ENCODE measurements at places on chromosomes 2 and 18.
A peak's percentile ranks its signal among the peaks of the same experiment; 100 is the strongest.

GRCh38 chr2:226583715-226584114, 215.9 kb downstream of the IRS1 start:
- DNase-seq: no peak

DNA sequence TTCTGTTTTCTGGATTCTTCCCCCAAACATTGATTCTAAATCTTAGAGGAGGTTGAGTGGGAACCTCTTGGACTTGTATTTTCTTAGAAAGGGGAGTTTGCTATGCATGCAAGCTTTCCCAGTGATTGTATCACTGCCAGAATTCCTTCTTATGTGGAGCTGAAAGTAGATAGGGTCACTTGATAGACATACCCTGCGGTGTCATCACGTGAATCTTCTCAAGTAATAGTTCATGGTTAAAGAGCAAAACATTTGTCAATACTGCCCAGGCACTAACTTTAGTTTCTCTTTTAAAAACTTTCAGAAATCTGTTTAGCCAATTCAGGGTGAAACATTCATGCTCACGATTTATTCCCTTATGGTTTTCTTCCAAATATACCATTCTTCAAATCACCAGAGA, 6.4 kb downstream of the PMAIP1 start:
- DNase-seq: no peak

DNA sequence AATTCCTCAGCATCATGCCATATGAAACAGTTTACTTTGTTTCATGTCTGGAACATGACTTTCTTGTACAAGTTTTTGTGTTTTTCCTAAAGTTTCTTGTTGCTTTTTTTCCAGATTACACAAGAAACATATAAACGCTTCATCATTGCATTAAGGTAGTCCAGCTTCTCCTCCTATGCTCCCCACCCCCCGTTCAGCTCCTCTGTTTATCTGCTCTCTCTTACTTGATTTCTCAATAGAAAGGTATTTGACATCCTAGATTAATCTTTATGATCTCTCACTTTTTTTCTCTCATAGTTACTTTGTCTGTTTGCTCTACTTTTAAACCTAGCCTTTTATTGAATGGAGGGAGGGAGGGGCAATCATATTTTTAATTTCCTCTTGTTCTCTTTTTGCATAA, 25.4 kb downstream of the SLC40A1 start:
- DNase-seq: no peak

DNA sequence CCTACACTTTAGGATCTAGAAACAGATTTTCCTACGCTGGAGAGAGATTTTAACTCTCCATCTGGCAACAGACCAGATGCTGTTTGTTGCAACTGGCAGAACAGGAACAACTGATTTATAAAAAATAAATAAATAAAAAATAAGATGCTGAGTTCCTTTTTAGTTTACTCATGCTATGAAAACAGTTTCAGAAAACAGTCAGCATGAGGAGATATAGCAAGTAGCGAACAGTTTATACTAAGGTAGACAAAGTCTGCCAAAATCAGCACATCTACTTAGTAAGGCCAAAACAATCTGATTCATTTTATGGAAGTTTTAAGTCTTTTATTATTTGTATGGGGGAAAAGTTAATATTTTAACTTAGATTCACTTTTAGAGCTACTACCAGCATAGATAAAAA, 974.0 kb upstream of the CNTNAP5 start:
- DNase-seq: no peak

DNA sequence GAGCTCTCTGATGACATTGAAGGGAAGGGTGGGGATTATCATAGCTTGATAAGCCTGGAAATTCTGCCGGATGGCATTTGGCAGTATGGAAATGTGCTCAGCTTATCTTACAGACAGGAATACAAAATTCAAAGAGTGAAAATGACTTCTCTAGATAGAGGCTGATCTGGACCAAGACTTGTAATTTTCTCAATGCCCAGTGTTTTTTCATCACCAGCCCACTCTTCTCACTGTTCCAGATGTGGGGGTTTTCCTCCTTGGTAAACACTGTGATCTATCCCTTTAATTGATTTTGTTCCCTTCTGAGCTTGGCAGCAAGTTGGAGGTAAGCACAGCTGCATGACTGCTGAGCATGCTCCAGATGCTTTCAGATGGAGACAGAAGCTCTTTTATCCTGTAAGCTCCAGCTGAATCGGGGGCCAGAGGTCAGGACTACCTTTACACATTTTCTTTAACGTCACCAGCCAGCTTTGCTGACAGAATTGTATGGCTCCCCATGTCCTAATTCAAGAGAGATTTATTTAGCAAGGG, 287.4 kb upstream of the TCF4 start:
- peak; percentile 84 for DNase-seq

DNA sequence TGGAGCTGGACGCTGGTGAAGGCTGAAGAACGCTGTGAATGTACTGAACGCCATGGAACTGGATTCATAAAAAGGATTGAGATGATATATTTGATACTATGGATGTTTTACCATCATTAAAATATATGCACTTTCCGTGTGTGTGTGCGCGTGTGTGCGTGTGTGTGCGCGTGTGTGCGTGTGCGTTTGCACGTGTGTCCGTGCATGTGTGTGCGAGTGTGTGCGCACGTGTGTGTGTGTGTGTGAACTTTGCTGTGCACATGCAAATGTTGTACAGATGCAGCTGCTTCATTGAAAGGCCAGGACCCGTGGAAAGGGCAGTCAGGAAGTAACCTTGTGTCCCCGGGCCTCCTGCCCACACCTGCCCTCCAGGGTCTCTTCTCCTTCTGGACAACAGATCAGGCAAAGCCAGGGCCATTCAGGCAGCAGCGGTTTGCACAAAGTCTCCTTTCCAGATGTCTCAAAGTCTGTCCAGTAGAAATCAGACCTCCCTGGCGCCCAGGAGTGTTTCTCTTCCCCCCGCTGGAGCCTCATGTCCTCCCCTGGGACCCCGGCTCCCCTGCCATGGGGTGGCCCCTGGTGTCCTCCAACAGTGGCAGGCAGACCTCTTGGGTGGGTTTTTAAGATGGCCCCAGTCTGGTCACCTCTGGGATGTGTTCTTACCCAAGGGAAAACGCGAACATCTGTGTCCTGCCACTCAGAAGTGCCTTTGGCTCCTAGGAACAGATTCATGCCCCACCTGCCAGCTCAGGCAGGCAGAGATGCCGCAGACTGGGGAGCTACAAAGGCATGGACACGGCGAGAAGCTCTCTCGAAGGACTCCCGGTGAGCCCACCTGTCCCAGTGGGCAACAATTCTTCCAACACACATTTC, 86.1 kb upstream of the GPC1 start:
- no peak for DNase-seq

DNA sequence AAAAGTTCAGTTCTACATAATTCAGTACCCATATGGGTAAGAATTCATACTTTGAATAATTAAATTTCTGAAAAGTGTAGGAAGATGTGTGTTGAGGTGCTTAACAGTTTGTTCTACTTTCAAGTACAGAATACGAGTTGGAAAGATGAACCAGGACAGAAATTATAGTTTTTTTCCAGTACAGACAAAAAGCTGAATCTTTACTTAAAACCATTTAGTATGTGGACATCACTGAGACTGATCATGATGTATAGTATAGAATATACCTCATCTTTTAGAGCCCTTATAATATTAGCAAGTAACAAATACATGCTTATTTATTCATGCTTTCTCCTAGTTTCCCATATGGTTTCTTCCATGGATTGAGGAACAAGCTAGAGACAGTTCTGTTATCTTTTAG, 10.0 kb downstream of the DDX1 start:
- DNase-seq: no peak

DNA sequence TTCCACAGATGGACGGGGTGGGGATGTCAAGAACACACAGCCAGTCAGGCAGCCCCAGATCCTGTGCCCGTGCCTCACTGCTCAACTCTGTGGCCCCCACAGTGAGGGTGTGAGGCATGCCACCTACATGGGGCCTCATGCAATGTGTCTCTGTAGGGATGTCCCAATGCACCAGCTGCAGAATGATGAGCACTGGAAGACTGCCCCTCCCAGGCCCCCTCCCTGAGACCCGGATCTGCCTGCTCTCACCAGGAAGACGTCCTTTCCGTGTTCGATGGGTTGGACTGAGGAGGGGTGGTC, 124.2 kb downstream of the TWIST2 start:
- no peak for DNase-seq

- no peak for DNase-seq
Observed at GRCh38 chr2:237290261-237290660, 123.7 kb downstream of the COL6A3 start.

DNA sequence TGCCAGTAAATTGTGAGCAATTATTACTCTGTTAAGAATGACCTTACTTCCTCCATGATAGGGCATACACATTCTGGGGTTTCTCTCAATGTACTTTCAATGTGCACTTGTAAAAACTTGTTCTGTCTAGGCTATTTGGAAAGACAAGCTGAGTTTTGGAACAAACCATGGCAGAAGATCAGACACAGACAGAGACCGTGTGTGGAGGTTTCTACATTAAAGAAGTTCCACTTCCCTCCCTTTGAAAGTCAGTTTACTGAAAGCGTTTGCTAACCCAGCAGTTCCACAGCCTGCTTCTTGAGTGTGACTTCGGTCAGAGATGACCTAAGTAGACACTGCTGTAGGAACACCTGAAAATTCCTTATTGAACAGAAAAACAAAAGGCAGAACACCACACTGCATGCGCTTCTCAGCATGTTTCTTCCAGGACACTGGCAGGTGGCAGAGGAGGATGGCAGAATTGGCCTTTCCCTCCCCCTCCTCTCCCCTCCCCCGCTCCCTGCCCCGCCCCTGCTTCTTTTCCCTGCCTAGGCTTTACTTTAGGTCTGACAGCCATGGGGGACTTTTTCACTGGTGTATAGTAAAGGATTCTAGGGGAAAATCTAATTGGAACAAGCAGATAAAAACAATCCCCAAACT, 109.8 kb downstream of the NOL10 start:
- DNase-seq: no peak

DNA sequence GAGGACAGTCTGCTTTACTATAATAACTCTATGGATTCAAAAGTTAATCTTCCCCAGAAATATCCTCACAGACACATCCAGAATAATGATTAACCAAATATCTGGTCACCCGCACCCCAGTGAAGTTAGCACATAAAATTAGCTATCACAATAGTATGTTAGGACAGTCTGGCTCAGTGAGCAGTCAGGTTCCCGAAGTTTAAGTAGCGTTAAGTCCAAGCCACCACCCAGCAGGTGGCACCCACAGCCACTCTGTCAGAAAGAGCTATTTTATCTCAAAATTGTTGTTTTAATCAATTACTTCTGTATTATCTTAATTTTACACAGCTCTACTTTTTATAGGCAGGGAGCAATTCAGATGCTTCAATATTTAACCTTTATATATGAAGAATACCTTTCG, 537.5 kb downstream of the MBD2 start:
- no peak for DNase-seq

GRCh38 chr18:69786427-69786826, 161.2 kb downstream of the CD226 start:
- no peak for DNase-seq

GRCh38 chr2:69241664-69242514, 145.1 kb downstream of the GFPT1 start:
- no peak for DNase-seq

DNA sequence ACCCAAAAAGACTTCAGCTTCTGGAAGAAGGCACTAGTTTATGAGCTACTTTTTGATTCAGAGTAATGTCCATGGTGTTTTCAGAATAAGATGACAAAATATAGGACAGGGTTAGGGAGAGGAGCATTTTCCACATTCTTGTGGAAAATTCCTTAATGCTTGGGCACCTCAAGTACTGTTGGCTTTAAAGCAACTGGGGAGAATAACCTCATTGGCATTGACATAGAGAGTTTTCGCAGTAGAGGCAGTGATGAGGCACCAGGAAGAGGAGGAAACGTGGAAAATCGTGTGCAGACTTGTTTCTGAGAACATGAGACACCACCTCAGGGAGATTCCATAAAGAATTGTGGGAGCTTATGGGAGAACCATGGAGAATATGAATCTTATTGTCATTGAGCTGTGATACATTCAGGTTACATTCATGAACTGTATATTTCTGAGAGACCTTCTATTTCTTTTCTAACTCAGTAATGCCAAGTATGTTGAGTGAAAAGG, 929.0 kb upstream of the NRXN1 start:
- no peak for DNase-seq

DNA sequence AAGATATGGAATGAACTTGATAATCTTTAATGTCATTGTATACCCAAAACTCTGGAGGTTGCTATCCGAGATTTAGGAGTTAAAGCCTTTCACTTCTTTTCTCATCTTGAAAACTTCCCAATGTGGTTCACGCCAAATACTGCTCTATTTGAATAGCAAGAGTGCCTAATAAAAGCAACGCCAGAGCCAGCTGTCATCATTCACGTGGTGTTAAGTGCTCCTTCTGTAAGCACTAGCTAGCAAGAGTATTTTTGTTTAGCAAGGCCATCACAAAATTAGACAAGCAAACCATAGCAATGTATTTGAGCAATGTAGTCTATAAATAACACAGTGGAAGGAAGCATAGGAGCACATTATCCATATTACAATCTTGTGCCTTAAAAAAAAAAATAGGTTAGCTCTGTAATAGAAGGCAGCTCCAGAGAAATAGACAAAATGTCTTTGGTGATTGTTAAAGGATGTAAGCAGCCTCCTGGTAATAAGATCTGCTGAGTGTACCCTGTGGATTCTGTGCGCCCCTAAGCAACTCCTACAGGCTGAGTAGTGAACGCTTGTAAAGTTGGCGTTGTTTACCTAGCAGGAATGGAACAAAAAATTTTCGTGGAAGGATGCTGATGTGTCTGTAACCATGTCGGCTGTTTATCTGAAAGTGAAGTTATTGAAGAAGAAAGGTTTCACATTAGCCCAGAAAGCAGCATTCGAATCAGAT, 518.0 kb downstream of the CNTNAP5 start:
- no peak for DNase-seq

DNA sequence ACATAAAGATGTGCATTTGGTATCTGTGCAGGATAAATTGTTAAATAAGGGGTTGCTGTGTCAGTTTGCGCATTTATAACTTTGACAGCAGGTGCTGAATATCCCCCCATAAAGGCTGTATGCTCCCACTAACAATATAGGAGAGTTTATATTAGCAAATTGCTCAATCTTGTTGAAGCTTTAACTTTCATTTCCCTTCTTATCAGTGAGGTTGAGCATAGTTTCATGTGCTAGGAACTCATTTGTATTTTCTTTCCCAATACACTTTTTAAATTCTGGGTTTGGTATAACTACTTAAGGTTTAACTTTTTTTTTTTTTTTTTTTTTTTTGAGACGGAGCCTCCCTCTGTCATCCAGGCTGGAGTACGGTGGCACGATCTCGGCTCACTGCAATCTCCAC, 89.0 kb downstream of the FAM117B start:
- DNase-seq: no peak

GRCh38 chr2:238418196-238418998, 8.3 kb upstream of the ASB1 start:
- DNase-seq: no peak

DNA sequence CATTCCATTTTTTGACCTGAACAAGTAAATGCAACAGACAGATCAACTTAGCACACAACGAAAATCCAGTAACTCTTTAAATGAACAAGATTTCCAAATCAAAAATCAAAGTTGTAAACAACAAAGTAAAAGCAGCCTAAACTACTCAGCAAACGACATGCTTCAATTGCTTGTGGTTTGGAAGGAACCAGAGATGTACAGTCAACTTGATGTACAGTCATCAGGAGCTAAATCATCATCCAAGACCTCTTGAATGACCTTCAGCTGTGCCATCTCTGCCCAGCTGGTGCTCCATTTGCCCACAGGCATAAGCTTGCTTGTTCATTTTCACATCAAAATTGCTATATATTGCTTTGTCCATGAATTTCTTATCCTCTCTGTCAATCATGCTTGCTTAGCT, 109.8 kb downstream of the UPP2 start:
- no peak for DNase-seq

GRCh38 chr2:165173215-165173614, 30.6 kb downstream of the SCN3A start:
- no peak for DNase-seq
